Stimulated activated CD8-positive, alpha-beta memory T cell treated with anti-CD3 and anti-CD28 coated beads, Interleukin-7, amount 100 ng/mL, for 1 hour (primary cell): ENCODE measurements at places on chromosomes 11 and 22.

GRCh38 chr11:39174196-39174595 lies 2285.3 kb downstream of the LRRC4C start:
- no peak for DNase-seq

DNA sequence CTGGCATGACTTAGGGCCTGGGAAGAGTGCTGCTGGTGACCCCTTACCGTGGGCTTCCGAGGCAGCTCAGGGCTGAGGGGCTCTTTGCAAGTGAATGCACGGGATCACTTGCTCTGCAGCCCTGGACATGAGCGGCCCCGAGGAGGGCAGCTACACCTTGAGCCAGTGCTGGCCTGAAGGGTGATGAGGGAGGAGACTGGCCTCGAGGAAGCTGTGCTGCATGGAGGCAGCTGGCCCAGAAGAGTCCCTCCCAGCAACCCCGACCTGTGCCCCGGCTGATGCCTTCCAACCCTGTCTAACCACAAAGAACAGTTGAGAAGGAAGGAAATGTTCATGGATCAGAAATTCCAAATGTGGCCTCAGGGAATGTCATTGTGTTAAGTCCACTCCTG lies 45.2 kb downstream of the TBX1 start:
- DNase-seq: no peak

- no peak for DNase-seq
Measured at GRCh38 chr11:19672586-19673206, 39.9 kb upstream of the NAV2 start.

DNA sequence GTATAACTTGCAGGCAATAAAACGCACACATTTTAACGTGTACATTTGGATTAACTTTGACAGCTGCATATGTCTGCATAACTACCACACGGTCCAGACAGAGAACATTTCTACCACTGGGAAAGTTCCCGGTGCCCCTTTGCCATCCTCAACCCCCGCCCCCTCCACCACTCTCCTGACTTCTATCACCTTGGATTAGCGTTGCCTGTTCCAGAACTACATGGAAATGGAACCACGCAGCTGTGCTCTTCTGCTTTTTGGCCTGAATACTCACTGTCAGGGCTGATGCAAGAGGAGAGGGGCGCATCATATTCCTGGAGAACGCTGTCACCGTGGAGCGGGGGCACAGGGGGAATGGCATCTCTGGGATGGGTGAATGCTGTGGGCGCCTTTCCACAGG lies 62.1 kb downstream of the LRP5 start:
- no peak for DNase-seq

DNA sequence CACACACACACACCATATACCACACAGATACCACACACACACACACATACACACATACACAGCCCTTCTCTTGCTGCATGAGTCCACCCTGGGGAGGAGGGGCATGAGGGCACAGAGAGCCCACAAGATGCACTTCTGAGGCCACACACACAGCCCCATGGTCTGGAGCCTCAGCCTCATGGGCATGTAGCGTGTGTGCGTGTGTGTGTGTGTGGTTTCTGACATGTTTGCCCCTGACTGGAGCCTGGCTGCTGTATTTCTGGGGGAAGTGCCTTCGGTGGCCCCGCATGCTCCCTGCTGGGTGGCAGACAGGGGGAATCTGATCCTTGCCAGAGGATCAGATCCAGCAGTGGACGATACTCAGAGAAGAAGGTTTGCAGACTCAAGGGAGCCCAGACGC lies 97.0 kb upstream of the PRR5 start:
- DNase-seq: no peak

DNA sequence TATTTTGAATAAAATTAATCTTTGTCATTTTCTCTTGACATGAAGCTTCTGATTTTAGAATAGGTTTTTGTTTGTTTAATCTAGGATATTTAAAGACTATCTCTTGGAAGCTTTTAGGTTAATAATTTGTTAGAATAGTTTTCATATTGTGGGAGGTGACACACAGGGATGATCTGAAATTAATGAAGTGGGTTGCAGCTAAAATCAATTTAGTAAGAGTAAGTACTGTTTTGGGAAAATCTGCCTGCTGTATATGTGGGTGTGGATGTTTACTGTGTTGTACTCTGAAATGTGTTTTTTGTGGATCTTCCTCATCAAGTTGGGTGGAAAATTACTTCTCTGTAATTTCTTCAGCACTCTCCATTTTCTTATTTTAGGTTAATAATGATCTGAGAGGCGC lies 67.3 kb downstream of the BID start:
- DNase-seq: no peak

DNA sequence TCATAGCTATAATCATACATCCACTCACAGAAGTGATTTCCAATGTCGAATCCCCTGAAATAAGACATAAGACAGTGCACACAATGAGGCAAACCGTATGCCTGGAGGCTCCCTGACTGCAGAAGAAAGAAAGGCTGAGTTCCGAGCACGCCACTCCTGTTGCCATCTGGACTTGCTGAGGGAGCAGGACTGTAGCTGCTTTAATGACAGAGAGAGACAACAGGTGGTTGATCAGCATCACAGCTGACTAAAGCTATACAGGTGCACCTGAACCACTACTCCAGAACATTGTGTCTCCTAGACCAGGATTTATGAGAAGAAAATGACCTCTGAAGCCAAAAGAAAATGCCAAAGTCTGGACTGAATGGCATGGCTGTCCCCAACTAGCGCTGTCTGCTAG lies 27.0 kb downstream of the TCIRG1 start:
- no peak for DNase-seq

DNA sequence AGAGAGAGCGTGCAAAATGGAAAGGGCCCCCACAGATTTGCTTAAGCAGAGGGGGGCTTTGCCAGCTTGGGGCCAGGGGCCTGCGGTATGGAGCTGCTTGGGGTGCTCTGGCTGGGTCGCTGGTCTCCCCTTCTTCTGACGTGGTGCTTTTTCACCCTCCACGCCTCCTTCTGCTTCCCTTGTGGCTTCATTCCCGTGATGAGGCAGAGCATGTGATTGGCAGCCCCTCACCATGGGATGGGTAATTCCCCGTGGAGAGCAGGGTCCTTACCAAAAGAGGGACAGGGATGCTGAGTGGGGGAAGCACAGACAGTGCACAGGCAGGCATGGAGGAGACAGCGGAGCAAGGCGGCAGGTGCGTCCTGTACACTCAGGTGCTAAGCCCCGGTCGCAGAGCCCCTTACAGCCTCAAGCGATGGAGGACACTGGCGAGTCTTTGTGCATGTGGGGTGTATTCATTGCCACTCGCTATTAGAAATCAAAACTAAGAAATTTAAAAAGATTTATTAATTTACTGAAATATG lies 19.9 kb upstream of the GRAMD4 start:
- DNase-seq: no peak

DNA sequence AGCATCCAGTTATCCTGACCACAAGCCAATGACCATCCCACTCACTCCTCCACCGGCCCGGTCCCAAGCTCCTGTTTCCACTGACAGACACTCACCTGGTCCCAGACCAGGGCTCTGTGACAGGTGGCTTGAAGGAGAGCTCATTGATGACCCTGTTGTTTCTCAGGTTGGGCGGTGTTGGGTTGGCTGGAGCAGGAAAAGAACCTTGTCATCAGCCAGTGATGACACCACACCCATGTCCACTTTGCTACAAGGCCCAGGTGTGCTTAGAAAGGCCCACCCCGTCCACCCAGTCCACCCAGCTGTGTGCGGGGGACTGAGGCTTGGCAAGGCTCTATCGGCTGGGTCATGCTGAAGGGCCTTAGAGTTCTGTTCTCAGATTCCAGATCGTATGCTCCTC lies 42.9 kb downstream of the GAB4 start:
- no peak for DNase-seq

- DNase-seq: no peak
Measured at GRCh38 chr11:8354622-8355415, 91.1 kb upstream of the LMO1 start.

GRCh38 chr11:133895551-133895950 lies 50.2 kb upstream of the SPATA19 start:
- no peak for DNase-seq

DNA sequence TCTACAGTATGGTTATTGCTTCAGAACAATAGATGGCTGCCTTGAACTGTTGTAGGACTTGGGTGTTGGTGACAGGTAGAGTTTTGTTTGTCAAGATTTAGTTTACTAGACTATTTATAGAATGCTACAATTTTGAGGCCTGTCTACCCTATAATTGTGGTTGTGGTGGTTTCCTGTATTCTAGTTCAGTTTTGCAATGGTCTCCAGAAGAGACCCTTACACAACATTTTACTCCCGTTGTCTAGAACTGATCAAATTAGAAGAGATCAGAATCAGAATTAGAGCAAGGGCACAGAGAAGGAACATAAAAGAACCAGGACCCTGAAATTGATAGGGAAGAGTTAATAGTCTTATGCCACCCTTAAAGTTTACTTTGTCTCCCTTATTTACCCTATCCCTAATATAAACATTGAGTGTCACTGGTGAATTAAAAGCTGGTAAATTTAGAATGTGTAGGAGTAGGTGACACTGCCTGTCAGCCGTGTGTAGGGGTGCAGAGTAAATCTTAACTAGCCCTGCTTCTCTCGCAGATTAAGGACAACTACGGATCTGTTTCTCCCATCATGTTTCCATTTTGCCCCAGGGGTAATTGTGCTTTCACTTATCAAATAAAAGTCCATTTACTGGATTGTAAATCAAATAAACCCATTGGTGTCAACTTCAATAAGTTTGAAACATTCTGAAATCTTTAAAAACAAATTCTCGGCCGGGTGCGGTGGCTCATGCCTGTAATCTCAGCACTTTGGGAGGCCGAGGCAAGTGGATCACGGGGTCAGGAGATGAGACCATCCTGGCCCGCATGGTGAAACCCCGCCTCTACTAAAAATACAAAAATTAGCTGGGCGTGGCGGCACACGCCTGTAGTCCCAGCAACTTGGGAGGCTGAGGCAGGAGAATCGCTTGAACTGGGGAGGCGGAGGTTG lies 10.9 kb upstream of the PHLDB1 start:
- no peak for DNase-seq

DNA sequence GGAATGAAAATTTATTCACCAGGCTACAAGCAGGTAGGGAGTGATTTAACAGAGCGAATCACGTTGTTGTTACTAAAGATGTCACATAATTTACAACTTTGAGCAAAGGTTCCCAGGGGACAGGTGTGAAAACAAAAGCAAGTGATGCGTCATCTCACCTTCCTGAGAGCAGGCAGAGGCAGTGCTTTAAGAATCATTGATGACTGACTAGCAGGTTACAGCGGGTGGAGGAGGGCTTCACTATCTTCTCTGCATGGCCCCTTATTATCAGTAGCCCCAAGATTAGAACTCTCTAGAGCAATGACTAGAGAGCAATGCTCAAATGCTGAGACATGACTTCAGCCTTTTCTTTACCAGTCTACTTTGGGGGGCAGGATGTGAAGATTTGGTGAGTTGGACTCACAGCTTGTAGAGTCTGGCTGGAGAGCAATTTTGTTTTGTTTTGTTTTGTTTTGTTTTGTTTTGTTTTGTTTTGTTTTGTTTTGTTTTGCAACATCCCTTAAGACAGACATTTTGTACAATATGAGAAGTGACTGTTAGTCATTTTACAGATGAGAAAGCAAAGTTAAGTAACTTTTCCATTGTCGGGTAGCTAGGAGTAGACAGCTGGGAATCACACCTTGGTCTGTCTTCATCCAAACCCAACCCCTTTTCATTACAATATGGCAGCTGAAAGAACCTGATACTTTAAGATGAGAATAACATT lies 84.8 kb downstream of the SLC1A2 start:
- no peak for DNase-seq

DNA sequence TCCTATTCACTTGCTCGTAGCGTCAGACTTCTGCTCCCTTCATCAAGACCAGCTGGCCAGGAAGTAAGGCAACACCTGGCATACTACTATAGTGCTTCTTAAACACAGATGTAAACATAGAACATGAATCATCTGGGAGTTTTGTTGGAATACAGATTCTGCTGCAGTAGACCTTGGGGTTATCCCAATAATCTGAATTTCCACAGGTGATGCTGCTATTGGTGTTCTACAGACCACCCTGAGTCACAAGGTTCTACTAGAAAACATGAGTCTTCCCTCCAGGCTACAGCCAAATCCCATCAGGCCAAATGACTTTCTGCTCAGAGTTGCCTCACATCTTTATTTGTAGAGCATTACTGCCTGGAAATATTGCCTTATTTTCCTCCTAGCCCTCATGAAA lies 175.2 kb downstream of the NELL1 start:
- no peak for DNase-seq

GRCh38 chr22:42892571-42893316 lies 35.7 kb upstream of the ARFGAP3 start:
- DNase-seq: no peak

- no peak for DNase-seq
Measured at GRCh38 chr11:58659404-58659803, 36.9 kb downstream of the CNTF start.

DNA sequence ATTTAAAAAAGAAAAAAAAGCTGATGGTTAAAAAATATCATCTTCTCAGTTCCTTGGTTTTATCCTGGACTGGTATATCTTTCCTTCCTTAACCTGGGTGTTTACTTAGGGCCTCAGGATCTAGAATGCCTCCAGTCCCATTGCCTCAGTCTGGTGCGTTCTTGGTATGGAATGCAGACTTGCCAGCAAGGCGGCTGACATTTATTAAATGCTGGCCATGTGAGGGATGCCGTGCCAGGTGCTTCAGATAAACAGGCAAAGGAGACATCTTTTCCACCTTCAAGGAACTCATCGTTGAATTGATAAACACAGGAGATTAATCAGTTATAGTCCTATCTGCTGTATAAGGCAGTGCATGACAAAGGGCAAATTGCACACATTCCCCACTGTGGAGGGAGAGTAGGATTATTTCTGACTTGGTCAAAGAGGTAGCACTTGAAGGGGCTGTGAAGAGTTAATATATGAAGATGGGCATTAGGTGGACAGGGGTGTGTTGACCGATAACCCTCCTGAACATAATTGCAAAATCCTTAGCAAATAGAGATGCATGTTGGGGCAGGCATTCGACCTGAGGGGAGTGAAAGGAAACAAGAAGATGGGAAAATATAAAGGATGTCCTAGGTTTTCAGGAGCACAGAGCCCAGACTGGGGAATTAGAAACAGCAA lies 54.4 kb downstream of the ALX4 start:
- no peak for DNase-seq

GRCh38 chr11:78208257-78209165 lies 19.8 kb downstream of the USP35 start:
- DNase-seq: no peak

DNA sequence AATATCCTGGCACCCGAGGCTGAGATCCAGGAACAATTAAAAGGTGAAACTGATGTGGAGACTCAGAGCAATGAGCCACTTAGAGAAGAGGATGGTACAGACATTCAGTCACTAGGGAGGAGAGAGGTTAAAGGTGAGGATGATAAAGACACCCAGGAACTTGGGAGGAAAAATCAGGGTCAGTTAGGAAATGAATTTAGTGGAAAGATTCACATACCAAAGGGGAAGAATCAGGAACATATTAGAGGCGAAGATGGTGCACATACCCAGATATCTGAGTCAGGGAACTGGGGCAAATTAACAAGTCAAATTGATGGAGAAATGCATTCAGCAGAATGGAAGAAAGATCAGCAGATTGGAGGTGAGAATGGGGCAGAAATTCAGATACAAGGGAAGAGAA lies 4.1 kb upstream of the MEI1 start:
- no peak for DNase-seq

DNA sequence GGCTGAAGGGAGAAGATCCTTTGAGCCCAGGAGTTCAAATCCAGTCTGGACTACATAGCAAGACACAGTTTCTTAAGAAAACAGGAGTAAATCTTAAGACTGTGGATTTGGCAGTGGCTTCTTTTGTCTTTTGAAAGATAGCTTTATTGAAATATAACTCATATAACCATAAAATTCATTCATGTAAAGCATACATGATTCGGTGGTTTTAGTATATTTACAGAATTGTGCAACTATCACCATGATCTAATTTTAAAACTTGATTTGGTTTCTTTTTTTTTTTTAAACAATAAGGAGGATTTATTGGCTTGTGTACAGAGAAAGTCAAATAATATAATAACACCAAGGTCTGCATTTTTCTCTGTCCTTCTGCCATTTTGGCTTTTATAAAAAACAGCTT lies 23.1 kb upstream of the PSMA1 start:
- no peak for DNase-seq
